ENCODE measurements at places on chromosomes 16 and 17. TPM values are rescaled to one million over a fixed set of nuclear protein-coding genes. Genes with fewer than 3 reads are reported as not detected.
A peak's percentile ranks its signal among the peaks of the same experiment; 100 is the strongest.

The TPSAB1 gene
- 122 TPM for total RNA-seq

The APOH gene
- total RNA-seq, result 29.6 TPM

The HS3ST6 gene
- total RNA-seq, result not detected

The KRTAP17-1 gene
- not detected for total RNA-seq

The HCFC1R1 gene
- 55.7 TPM for total RNA-seq

The GABARAP gene
- total RNA-seq, result 547 TPM

The ZNF594 gene
- 7.1 TPM for total RNA-seq

The GRB7 gene
- total RNA-seq, result 25.0 TPM

The HBA1 gene
- total RNA-seq, result 241 TPM

The SPATA22 gene
- total RNA-seq, result 0.75 TPM

The AFMID gene
- 32.5 TPM for total RNA-seq

DNA sequence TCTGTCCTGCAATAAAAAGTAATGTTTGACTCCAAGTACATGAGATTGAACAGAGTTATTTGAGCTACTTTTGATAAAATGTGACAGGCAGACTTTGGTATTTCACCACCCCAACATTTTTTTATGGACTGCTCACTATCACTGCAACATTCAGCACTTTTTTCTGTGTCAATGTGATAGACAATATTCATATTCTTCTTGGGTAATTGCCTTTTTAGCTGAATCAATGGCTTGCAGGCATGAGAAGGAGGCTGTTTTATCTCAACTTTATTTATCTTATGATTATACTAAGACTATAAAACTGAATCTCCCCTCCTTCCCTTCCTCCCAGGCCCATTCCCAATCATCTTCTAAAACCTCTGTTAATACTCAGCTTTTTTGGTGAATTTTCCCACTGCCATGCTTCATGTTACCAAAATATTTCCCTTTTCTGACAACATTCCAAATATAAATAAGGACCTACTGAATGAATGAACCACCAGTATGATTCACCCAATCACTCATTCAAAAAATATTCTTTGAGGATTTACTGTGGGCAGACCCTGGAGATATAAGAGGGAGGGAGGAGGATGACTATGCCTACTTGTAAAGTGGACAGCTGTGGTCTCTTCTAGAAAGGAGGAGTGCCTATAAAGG, 67.6 kb downstream of the CDH13 start:
- H3K27me3 ChIP-seq, result no peaks in the 10 kb centered on the region
- H3K4me3 ChIP-seq, result no peak overlapping the region
- no peaks in the 10 kb centered on the region for H3K36me3 ChIP-seq
- H3K27ac ChIP-seq, result no peak overlapping the region
- DNase-seq, result no peak

- H3K27me3 ChIP-seq, result no peaks in the 10 kb centered on the region
- H3K4me1 ChIP-seq, result peaks cover 11% of the 10 kb centered on the region
- H3K27ac ChIP-seq, result no peak overlapping the region
- H3K36me3 ChIP-seq, result no peaks in the 10 kb centered on the region
- no peak for DNase-seq
These were observed 117.2 kb upstream of the METRNL start for GRCh38 chr17:82962163-82962720.

- no peaks in the 10 kb centered on the region for H3K27me3 ChIP-seq
- H3K4me3 ChIP-seq, result no peak overlapping the region
These were observed 33.7 kb downstream of the RGS9 start for GRCh38 chr17:65170839-65171238.

GRCh38 chr16:89104930-89105571, 11.4 kb downstream of the ACSF3 start:
- no peak overlapping the region for H3K4me3 ChIP-seq
- peaks cover 69% of the 10 kb centered on the region for H3K36me3 ChIP-seq
- H3K27ac ChIP-seq, result no peak overlapping the region
- peak; percentile 64 for DNase-seq
- H3K4me1 ChIP-seq, result no peaks in the 10 kb centered on the region

GRCh38 chr17:7613769-7614424, 800 bp downstream of the FXR2 start:
- peak overlapping the region; percentile 78 for H3K27ac ChIP-seq
- H3K4me3 ChIP-seq, result peak overlapping the region; percentile 83
- H3K4me1 ChIP-seq, result peaks cover 35% of the 10 kb centered on the region
- peaks cover 12% of the 10 kb centered on the region for H3K36me3 ChIP-seq

- peaks cover 40% of the 10 kb centered on the region for H3K4me1 ChIP-seq
- no peaks in the 10 kb centered on the region for H3K36me3 ChIP-seq
- peak overlapping the region; percentile 63 for H3K27ac ChIP-seq
- DNase-seq, result no peak
- H3K4me3 ChIP-seq, result no peak overlapping the region
These were observed 64.6 kb downstream of the NKD1 start for GRCh38 chr16:50612849-50613198.

- H3K27ac ChIP-seq, result no peak overlapping the region
- no peak for DNase-seq
- no peaks in the 10 kb centered on the region for H3K36me3 ChIP-seq
- no peaks in the 10 kb centered on the region for H3K4me1 ChIP-seq
- H3K4me3 ChIP-seq, result no peak overlapping the region
- H3K27me3 ChIP-seq, result no peaks in the 10 kb centered on the region
These were observed 10.1 kb downstream of the GAST start for GRCh38 chr17:41722231-41722630.

DNA sequence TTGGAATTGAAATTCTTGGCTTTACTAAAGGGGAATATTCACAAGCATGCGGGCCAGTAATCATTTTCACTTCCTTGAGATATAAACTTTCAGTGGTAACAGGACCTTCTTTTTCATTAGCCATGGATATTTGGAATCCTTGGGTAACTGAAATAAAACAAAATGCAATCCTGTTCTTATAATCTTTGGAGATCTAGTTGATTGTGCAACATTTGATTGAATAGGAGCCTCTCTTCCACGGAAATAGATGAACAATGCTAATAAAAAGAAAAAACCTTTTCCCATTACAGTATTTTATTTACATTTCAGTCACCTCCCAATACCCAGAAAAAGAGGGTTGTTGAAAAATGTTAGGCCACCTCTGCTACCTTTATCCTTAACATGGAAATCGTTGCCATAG, 225.6 kb downstream of the MAP2K6 start:
- H3K27me3 ChIP-seq, result no peaks in the 10 kb centered on the region
- H3K27ac ChIP-seq, result no peak overlapping the region
- H3K4me3 ChIP-seq, result no peak overlapping the region
- H3K36me3 ChIP-seq, result no peaks in the 10 kb centered on the region
- no peaks in the 10 kb centered on the region for H3K4me1 ChIP-seq

- H3K4me1 ChIP-seq, result no peaks in the 10 kb centered on the region
- no peaks in the 10 kb centered on the region for H3K27me3 ChIP-seq
- no peak overlapping the region for H3K4me3 ChIP-seq
- H3K27ac ChIP-seq, result no peak overlapping the region
- no peaks in the 10 kb centered on the region for H3K36me3 ChIP-seq
These were observed 3.0 kb downstream of the KRT32 start for GRCh38 chr17:41464173-41464572.

- peaks cover 5% of the 10 kb centered on the region for H3K4me1 ChIP-seq
- DNase-seq, result peak; percentile 86
- no peak overlapping the region for H3K4me3 ChIP-seq
- H3K27ac ChIP-seq, result no peak overlapping the region
- H3K36me3 ChIP-seq, result no peaks in the 10 kb centered on the region
These were observed 51.6 kb downstream of the NT5M start for GRCh38 chr17:17354560-17355349.

DNA sequence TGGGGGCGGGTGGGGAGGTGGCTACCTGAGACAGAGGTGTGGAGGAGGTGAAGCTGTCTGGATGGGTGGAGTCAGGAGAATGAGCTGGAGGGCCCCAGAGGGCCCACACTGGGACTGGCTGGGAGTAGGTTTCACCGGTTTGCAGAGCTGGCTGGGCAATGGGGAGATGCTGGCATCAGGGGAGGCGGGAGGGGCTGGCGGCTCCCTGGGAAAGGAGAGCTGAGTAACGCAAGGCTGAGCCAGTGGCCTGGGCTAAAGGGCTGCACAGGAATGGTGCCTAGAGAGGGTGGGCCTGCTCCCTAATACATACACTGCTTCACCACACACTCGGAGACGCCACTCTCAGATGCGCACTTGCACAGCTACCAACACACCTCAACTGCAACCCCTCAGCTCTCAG, 12.4 kb downstream of the P3H4 start:
- no peak overlapping the region for H3K27ac ChIP-seq
- H3K4me1 ChIP-seq, result peaks cover 12% of the 10 kb centered on the region
- no peaks in the 10 kb centered on the region for H3K27me3 ChIP-seq
- H3K36me3 ChIP-seq, result no peaks in the 10 kb centered on the region

GRCh38 chr17:41625602-41626001, 1.2 kb upstream of the KRT17 start:
- no peak overlapping the region for H3K27ac ChIP-seq
- no peak overlapping the region for H3K4me3 ChIP-seq
- peak; percentile 55 for DNase-seq
- H3K36me3 ChIP-seq, result no peaks in the 10 kb centered on the region

DNA sequence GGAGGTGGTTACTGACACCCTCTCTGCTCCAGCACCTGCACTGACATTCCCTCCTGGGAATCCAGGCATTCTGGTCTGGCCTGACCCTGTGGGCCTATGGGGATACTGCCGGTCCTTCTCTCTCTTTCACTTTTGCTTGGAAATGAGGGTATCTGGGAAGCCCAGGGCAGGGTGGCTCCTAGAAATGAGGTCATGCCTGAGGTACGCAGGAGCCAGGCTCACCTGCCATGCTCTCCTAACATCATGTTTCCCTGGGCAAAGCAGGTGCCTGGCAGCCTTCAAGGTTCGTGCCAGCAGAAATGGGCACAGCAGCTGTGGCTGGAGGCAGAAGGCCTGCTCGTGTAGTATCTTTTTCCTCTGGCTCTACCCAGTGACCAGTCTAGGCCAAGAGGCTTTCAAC, 3.3 kb downstream of the ITGA3 start:
- H3K4me1 ChIP-seq, result peaks cover 73% of the 10 kb centered on the region
- no peak for DNase-seq
- no peaks in the 10 kb centered on the region for H3K36me3 ChIP-seq
- peak overlapping the region; percentile 8 for H3K27ac ChIP-seq
- peak overlapping the region; percentile 90 for H3K4me3 ChIP-seq

- H3K36me3 ChIP-seq, result peaks cover 98% of the 10 kb centered on the region
- H3K27ac ChIP-seq, result no peak overlapping the region
- H3K4me1 ChIP-seq, result no peaks in the 10 kb centered on the region
- no peak overlapping the region for H3K4me3 ChIP-seq
- DNase-seq, result no peak
These were observed 12.8 kb downstream of the FASN start for GRCh38 chr17:82085031-82085861.

Measured in upper lobe of right lung (tissue), 1 donor.